Thymus (tissue), 14 donors: ENCODE measurements at places on chromosomes 1 and 21. TPM values are rescaled to one million over a fixed set of nuclear protein-coding genes. Genes with fewer than 3 reads are reported as not detected.

DNA sequence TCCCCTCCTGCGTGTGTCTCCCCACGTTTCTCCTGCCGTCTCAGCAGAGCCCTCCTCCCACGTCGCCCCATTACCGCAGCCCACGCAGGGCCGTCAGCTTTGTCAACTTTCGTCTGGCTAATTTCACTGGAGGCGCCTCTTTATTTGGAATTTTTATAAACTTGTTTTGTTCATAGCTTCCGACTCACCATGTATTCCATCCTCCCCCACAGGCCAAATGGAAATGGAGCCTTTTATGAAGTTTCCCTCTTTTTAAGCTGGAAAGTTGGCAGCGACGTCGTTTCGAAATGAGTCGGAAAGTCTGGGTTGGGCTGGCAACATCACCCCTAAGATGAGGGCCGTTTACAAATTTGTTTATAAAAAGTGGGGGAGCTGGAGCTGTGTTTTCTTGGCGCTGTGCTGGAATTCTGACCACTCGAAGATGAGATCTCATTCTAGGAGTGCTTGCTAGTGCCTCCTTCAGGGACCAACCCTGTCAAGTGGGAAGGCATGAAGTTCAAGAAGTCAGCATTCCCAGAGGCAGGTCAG, 23.7 kb upstream of the SLC45A1 start:
- H3K4me3 ChIP-seq: no peak overlapping the region
- H3K36me3 ChIP-seq: no peaks in the 10 kb centered on the region
- H3K27ac ChIP-seq: no peak overlapping the region
- H3K4me1 ChIP-seq: no peaks in the 10 kb centered on the region

DNA sequence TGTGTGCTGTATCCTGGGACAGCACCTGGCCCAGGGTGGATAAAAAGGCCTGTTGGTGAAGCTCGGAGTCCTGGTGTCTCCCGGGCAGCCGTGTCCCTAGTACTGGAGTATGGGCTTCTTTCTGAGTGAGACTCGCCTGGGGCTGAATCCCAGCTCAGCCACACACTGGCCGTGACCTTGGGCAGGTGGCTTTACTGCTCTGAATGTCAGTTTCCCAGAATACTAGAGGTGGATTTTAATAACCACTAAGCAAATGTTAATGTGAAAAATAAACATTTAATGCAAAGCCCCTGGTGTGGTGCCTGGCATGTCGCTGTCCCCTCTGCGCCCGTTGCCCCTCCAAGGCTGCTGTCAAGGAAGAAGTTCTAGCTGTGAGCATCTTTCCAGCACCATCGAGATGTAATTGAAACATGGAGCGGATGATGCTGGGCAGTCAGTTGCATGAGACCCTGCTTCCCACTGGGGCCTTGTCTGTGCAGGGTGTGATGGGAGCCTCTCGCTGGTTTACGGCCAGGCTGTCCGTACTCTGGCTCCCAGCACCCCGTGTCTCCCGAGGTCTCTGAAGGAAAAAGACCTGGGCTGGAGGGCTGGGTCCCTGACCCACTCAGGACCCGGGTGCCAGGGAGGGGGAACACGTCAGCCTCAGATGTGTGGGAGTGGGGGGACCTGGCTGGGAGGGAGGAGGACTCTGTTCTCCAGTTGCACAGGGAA, 527.8 kb downstream of the MATN1 start:
- DNase-seq: no peak
- no peaks in the 10 kb centered on the region for H3K27me3 ChIP-seq
- H3K4me1 ChIP-seq: no peaks in the 10 kb centered on the region

DISP3 gene
- 0.28 TPM for total RNA-seq

- DNase-seq: no peak
- H3K27ac ChIP-seq: no peak overlapping the region
- H3K27me3 ChIP-seq: no peaks in the 10 kb centered on the region
- no peak overlapping the region for H3K4me3 ChIP-seq
- peaks cover 21% of the 10 kb centered on the region for H3K36me3 ChIP-seq
Measured at GRCh38 chr1:150295476-150295875, 1.8 kb downstream of the MRPS21 start.

DNA sequence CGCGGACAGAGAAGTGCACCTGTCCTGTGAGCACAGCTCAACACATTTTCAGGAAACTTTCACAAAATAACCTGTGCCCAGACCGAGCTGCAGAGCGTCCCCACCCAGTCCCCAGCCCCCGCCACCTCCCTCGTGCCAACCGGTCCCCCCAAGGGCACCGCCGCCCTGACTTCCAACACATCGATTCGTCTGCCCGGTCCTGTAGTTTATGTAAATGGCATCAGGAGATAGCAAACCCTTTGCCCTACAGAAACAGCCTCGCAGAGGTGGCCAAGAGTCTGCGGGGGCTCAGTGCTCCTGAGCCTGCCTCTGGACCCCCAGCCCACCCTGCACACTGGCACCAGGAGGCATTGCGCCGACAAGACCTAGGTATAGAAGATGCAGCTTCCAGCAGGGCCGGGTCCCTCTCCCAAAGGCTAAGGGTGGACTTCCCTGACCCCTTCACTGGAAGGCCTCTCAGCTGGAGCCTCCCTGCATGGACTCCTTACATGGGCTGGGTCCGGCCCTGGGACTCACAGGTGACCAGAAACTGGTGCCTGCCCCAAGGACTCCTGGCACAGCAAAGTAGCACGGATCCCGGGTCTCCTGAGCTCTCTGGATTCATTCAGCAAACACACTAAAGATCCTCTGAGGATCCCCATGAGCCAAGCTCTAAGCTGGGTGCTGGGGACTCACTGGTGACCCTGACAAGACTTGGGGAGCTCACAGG, 6.6 kb upstream of the PLEKHG5 start:
- H3K4me1 ChIP-seq: no peaks in the 10 kb centered on the region
- H3K36me3 ChIP-seq: no peaks in the 10 kb centered on the region
